ENCODE measurements at places on chromosomes 12 and 14.

GRCh38 chr14:53006931-53007562 is 56.2 kb upstream of the FERMT2 start:
- DNase-seq: no peak

- no peak for DNase-seq
Measured at GRCh38 chr12:124207049-124207448, 87.8 kb upstream of the RFLNA start.

DNA sequence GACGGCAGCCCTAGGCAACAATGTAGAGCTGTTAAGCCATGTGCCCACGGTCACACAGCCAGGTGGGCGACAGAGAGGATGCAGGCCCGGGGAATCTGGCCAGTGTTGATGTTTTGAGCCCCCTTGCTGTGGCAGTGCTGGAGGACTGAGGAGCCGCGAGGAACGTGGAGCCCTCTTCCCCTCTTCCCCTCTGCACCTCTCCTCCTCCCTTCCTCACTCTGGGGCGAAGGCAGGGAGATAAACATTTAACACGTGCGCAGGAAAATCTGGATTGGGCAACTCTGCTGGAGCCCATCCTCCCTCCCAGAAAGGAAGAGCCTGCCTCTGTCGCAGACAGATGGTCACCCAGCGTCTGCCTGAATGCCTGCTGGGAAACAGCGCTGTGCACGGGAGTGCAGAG is 376.8 kb downstream of the FUT8 start:
- no peak for DNase-seq

- no peak for DNase-seq
Measured at GRCh38 chr12:53212931-53213330, 5.9 kb upstream of the ITGB7 start.

GRCh38 chr14:62126879-62127478 is 364.8 kb downstream of the SNAPC1 start:
- DNase-seq: no peak

DNA sequence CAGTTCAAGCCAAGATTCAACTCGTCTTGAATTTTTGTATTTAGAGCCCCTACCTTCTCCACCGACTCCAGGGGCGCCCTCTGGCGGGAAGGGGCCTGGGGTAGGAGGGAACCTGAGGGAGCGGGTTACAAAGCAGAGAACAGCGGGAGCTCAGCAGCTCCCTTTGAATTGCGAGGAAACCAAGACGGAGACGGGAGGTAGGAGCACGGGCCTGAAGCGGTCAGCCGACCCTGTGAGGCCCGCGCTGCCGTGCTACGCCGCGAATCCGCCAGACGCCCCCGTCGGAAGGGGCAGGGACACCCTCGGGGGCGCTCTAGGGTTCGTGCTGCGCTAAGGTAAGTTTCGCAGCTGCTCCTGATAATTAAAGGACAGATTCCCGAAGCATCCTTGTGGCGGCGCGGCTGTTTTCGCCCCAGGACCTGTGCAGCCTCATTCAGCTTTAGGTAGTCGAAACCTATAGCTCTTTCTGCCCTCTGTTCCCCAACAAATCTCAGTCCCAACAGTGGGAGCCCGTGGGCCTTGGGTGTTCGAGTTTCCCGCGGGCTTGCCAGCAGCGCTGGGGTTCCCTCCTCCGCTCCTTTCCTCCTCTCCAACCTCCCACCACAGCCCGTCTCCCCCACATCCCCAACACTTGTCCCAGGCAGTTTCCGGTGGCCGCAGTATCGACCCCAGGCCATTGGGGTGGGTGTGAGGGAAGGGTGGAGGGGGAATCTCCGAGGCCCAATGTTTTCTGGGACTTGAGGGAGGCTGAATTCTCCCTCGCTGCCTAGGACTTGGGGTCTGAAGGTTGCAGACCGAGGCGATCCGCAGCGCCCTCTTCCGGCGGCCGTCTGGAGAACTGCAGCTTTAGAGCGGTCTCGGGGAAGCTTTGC is 5.1 kb upstream of the NKX2-1 start:
- no peak for DNase-seq

DNA sequence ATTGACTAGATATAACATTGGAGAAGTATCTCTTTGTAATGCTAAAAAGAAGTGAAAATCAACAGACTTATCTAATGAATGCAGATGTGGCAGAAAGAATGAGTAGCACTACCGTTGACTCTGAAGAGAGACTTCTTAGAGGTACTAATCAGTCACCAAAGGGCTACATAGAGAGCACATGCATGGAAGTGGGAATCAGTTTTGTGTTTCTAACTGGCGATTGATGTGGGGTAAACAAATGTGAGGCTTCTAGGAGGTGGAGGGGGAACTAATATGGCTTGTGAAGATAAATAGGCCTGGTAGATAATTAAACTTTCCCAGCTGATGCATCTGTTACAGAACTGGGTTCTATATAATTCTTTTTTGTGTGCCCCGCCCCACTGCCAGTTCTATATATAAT is 10.5 kb downstream of the COCH start:
- no peak for DNase-seq

GRCh38 chr12:25469861-25470260 is 83.2 kb downstream of the LMNTD1 start:
- no peak for DNase-seq

GRCh38 chr12:16344269-16344668 is 3.2 kb upstream of the MGST1 start:
- DNase-seq: no peak

DNA sequence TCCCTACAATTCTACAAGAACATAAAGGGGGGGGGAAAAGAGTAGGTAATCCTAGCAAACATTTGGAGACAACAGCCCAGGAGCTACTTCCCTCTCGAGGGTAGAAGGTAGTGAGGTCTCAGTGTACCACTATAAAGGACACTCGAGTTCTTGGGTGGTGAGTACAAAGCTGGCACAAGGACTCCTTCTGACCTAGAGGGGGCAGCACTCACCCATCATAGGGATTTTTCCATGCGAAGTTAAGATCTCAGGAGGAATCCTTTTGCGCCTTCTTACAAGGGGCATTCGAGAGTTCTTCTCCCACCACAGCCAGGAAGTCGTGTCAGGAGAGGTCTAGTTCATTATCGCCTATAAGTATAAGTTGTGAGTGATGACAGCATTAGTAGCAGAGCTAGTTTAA is 200.2 kb upstream of the RBM19 start:
- DNase-seq: no peak

- no peak for DNase-seq
Measured at GRCh38 chr12:39798429-39798828, 178.8 kb upstream of the ABCD2 start.

- DNase-seq: no peak
Measured at GRCh38 chr12:52148464-52149181, 43.2 kb downstream of the KRT80 start.

DNA sequence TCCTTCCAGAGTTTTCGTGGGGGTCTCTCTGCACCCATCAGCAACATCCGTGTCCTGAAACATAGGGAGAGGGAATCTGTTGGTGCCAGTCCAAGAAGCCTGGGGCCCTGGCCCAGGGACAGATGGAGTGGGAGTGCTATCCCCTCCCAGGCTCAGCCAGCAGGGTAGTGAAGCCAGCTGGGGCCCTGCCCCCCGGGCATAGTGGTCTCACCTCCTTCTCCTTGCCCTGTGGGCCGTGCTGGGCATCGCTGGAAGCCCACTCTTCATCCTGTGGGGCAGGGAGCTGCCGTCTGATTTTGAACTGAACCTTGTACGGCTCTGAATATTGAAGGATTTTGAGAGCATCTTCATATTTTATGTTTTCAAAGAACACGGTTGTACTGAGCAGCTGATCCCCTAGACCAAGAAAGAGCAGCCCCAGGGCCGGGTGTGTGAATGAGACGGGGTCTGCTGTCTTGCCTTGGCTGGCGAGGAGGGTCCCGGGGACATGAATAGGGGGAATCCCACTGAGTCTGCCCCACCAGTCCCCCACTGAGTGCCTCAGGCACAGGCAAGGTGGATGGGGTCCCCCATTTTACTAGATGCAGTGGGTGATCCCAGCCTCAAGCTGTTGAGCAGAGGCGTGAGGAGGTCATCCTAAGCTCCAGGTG is 23.3 kb downstream of the AHNAK2 start:
- DNase-seq: no peak

- no peak for DNase-seq
Measured at GRCh38 chr14:96148631-96149030, 56.0 kb upstream of the BDKRB2 start.

- DNase-seq: no peak
Measured at GRCh38 chr14:96911499-96912149, 114.4 kb downstream of the VRK1 start.

DNA sequence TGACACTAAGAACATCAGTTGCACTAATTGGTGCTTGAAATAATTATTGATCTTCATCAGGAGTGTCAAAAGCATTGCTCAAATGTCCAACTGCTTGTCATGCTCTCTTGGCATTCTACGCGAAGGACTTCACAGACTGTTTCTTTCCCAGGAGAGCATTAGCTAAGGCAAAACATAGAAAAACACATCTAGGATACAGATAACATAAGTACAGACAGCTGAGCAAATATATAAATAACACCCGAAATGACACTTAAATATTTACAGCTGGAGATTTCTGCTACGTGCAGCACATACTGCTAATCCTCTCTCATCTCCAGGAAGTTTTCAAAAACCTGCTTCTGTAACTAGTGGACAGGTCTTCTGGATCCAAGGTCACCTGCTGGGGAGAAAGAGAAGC is 120.0 kb upstream of the PRMT8 start:
- DNase-seq: no peak

- DNase-seq: no peak
Measured at GRCh38 chr12:23757541-23757962, 191.9 kb downstream of the SOX5 start.

DNA sequence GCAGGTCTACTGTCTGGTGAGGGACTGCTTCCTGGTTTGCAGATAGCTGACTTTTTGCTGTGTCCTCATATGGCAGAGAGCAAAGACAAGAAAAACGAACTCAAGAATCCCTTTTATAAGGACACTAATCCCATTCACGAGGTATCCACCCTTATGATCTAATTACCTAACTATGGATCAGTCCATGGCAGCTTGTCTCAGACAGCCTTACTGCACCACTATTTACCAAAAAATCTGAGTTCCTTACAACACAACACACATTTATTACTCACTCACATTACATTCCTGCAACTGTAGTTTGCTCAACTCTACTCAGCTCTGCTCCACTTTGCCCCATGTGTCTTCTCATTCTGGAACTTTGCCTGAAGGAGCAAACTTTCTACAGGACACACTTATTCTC is 10.1 kb upstream of the SLC6A15 start:
- DNase-seq: no peak

DNA sequence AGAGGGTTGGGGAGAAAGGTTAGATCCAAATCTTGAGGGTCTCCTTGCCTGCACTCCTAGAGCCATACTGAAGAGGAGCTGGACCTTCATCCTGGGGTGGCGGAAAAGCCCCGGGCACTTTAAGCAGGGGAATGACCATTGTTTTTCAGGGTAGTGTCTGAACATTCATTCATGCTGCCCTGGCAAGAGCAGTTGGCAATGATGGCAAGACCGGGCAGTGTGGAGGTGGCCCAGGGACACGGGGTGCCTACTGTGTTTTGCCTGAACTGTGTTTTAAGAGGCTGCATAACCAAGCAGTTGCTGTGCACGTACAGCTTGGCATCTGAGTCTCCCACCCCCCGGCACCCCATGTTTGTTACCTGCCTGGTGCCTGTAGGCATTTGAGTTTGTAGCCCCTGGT is 14.7 kb downstream of the TPCN1 start:
- no peak for DNase-seq

GRCh38 chr12:54418441-54419087 is 502 bp downstream of the ITGA5 start:
- DNase-seq: no peak

- no peak for DNase-seq
Measured at GRCh38 chr12:85468356-85469157, 188.5 kb downstream of the ALX1 start.

GRCh38 chr14:80930836-80931389 is 10.6 kb downstream of the CEP128 start:
- DNase-seq: no peak

DNA sequence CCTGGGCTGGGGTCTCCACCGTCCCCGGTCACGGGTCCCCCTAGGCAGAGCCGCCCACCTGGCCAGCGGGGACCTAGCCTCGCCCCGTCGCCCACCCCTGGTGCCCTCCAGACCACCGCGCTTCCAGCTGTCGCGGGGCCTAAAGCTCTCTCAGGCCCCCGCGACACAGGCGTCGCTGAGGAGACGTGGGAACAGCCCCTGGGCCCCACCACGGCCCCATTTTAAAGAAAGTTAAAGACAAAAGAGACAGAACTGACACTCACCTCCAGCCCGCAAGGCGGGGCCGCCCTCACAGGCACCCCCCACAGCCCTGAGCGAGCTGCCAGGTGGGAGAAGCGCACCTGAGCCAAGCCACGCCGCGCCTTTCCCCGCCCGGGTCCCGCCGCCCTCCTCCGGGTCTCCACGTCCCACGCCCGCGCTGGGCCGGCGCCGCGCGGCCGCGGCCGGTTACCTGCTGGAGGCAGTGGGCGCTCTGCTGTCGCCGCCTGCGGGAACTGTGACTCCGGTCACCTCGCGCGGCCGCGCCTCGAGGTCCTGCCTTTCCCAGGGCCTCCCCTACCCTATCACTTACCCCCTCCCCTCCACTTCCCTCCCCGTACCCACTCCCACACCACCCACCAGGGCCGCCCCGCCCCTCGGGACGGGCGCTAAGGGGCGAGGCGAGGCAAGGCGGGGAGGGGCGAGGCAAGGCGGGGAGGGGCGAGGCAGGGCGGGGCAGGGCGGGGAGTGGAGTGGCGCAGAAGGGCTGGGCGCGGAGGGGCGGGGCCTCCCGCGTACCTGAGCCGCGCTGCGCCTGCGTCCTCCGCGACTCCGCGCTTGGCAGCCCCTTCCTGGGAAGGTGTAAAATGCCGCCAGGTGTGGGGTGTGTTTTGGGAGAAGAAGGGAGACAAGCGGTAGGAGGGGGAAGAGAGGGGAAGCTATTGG is 31.2 kb downstream of the TC2N start:
- DNase-seq: peak; percentile 91

DNA sequence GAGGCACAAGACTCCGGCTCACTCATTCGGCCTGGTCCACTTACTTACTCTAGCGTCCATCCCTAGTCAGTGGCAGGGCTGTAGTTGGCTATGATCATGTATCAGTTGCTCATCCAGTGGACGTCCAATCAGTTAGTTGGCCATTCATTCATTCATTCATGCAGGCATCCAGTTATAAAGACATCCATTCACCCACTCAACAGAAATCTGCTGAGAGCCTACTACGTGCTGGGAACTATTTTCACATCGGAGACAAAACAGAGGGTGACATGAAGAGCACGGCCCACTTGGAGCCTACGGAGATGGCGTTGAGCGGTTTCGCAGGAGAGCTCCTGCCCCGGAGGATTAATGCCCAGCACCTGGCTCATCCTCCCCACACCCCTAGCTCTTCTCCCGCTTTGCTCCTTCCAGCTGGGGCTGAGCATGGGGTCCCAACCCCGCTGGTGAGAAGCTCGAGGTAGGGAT is 49.7 kb downstream of the SNAPC1 start:
- DNase-seq: no peak

DNA sequence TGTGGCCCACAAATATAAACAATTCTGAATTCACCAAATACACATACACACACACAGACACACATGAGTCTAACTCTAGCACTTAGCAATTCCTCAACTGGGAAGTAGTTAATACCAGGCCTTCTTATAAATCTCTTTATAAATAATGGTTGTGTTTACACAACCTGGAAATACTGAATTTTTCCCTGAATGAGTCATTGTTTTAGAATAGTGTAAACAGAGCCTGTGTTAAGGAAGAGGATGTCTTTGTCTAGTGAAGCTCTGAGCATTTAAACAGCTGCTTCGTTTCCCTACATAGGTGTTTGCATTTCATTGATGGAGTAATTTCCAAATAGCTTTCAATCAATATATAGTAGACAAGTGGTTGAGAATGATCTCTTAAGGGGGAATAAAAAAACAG is 218.8 kb downstream of the BTG1 start:
- DNase-seq: no peak
